Activated CD8-positive, alpha-beta T cell treated with anti-CD3 and anti-CD28 coated beads, Interleukin-2, amount 10 ng/mL, durations not matched to agents 7 days and 5 days (primary cell): ENCODE measurements at places on chromosomes 4 and X.

DNA sequence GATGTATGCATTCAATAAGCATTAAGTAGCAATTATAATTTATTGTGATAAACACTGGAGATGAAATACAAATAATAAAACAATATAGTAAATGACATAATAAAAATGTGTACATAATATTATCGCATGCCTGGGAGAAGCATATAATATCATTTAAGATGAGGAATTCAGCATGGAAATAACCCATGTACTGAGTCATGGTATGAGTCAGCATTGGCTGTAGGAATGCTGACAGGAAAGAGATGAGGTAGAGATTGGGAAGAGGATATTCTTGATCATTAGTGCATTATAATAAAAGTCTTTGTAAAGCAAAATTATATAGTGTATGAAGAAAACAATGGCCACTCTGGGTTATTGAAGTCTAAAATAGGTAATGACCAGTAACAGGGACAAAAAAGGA, 82.8 kb downstream of the MAGEB10 start:
- H3K36me3 ChIP-seq = no peaks in the 10 kb centered on the region
- no peaks in the 10 kb centered on the region for H3K27me3 ChIP-seq
- H3K4me3 ChIP-seq = no peak overlapping the region
- no peak for DNase-seq
- H3K4me1 ChIP-seq = no peaks in the 10 kb centered on the region

DNA sequence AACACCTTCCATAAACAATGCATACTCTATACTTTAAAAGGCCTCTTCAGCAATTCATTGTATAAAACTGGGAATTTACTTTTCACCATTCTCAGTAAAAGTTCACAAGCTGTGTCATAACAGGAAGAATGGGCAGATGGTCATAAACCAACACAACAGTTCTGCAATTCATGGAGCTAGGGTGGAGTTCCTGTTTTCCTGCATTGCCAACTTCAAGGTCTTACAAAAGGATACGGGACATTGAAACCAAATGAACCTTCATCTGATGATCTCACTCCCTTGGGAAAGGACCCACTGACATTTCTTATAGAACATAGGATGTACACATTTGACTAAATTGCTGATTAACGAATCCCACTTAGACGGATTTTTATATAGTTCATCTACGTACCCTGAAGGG, 4.1 kb downstream of the KDR start:
- DNase-seq = no peak
- H3K27me3 ChIP-seq = peaks cover 28% of the 10 kb centered on the region
- H3K4me1 ChIP-seq = peaks cover 5% of the 10 kb centered on the region
- no peak overlapping the region for H3K27ac ChIP-seq

DNA sequence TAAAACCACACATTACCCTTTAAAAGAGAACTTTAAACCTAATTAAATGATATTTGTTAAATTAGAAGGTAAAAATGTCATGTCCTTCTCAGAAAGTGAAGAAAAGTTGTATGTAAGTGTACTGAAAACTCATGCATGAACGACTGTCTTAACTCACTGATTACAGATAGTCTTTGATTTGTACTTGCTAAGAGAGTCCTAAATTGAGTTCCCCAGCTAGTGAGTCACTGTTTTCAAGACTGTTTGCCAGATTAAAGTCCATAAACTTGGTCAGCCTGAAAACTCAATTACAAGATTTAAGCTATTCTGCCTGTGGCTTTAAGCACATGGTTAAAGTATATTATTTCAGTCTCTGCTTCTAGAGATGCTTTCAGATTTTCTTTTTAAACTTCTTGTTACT, 124.9 kb upstream of the ZCCHC13 start:
- H3K4me3 ChIP-seq = no peak overlapping the region
- no peaks in the 10 kb centered on the region for H3K4me1 ChIP-seq
- no peak overlapping the region for H3K27ac ChIP-seq

DNA sequence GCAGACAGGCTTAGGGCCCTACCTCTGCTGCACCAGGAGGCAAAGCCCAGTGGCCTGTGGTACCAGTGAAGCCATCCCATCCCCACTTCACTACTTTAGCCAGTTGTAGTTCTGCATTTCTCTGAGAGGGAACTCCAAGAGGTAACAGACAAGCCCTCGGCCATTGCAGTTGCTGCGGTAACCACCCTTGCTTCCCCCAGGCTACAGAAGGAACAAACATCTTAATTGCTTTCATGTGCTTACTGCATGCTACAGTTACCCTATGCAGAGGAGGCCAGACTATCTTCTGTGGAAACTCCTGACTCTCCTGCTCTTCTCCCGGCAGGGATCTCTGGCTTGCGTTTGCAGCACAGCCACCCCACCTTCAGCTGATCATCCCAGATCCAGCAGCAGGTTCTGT, 67.8 kb downstream of the SPIN4 start:
- DNase-seq = no peak
- no peaks in the 10 kb centered on the region for H3K27me3 ChIP-seq
- H3K36me3 ChIP-seq = no peaks in the 10 kb centered on the region
- H3K4me3 ChIP-seq = no peak overlapping the region
- H3K27ac ChIP-seq = no peak overlapping the region

DNA sequence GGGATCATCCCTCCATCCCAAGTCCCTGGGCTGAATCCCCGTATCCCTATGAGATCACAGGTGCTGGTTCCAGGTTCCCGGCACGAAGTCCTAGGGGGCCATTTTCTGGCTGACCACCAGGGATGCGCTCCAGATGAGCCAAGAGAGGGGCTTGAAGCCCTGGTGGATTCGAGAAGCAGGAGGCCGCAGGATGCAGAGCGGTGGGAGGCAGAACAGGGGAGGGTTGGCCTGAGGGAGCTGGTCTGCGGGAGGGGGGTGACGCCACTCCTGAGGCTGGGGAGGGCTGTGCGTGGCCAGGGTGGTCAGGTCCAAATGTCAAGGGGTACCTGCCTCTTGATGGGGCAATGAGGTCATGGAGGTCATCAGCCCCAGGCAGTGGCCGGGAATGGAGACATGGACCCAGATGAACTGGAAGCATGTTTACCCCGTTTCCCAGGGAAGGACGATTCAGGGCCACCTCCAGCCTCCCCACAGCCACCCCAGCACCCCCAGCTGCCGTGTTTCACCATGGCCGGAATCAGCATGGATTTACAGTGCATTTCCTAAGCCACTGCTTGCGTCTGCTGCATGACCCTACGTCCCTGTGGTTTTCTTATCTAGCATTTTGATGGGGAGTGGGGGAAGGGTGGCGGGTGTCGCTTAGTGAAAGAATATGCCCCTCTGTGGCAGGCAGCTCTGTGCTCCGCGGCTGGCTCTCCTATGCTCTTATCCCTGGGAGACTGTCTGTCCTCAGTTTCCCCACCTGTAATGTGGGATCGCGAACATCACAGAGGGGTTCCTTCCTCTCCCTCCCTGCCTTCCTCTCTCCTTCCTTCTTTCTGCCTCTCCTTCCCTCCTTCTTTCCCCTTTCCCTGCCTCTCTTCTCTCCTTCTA, 17.0 kb upstream of the HTRA3 start:
- no peak overlapping the region for H3K27ac ChIP-seq
- DNase-seq = no peak
- no peak overlapping the region for H3K4me3 ChIP-seq
- H3K27me3 ChIP-seq = no peaks in the 10 kb centered on the region
- no peaks in the 10 kb centered on the region for H3K4me1 ChIP-seq
- H3K36me3 ChIP-seq = no peaks in the 10 kb centered on the region

DNA sequence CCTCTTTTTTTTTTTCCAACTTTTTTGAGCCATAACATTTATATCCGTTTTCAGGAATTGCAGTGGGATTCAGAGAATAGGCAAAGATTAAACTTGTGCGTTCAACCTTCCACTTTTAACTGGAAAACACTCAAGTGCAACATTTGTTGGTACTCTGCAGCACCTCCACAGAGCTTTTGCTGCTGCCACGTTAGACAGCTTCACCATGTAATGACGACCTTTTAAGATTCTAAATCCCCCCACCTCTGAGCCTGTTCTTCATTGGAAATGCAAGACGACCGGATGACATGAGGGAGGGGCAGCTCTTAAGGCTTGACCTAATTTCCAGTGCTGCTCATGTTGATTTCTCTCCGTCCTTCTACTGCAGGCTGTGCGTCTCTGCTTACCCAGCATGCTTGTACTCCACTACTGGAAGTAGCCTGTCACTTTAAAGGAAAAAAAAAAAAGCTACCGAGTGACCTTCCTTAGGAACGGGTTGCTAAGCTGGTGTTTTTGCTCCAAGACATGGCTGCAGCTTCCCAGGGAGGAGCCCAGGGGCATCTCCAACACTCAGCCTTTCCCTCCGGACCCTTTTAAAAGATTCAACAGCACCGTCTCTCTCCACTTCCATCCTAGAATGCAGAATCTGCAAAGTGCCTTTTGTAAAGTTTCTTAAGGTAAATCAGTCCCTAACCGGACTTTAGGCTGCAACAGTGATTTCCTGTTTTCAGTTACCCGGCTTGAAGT, at the start of gene CC2D2A:
CC2D2A (plus strand) TSS at position 481 of the 726 bp plus-strand sequence. CDS start 6,051 bp downstream, outside the sequence.
- H3K36me3 ChIP-seq = no peaks in the 10 kb centered on the region
- DNase-seq = no peak
- H3K4me3 ChIP-seq = no peak within 1 kb of the TSS
- no peak within 1 kb of the TSS for H3K27ac ChIP-seq
- peaks cover 4% of the 10 kb centered on the region for H3K27me3 ChIP-seq
- peaks cover 10% of the 10 kb centered on the region for H3K4me1 ChIP-seq

GRCh38 chr4:182192511-182193181, 50.6 kb upstream of the TENM3 start:
- no peaks in the 10 kb centered on the region for H3K27me3 ChIP-seq
- H3K4me3 ChIP-seq = no peak overlapping the region
- DNase-seq = no peak
- no peak overlapping the region for H3K27ac ChIP-seq

DNA sequence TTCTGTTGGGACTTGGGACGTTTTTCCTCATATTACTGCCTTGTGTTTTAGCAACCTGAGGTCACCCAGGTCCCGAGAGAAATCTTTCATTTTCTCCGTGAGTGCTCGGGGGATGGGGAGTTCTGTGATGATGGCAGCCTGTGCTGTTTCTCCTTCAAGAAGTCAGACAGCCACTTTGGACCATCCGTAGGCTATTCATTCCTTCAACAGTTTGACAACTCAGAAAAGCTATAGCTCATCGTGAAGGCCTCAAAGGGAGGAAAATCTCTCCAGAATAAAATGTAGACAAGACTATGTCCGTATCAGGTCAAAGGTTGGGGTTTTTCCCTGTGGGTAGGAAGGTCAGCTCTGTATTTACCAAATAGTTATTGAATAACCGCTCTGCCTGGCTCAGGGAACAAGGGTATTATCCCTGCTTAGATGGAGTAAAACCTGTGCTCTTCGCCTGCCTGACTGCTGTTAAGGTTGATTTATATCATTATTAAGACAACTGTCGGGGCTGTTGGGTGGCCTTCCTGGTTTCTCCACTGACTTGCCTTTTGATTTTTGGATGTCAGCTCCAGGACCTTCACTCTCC, 36.6 kb downstream of the FAM114A1 start:
- DNase-seq = no peak
- H3K4me3 ChIP-seq = no peak overlapping the region
- no peak overlapping the region for H3K27ac ChIP-seq
- H3K36me3 ChIP-seq = no peaks in the 10 kb centered on the region

DNA sequence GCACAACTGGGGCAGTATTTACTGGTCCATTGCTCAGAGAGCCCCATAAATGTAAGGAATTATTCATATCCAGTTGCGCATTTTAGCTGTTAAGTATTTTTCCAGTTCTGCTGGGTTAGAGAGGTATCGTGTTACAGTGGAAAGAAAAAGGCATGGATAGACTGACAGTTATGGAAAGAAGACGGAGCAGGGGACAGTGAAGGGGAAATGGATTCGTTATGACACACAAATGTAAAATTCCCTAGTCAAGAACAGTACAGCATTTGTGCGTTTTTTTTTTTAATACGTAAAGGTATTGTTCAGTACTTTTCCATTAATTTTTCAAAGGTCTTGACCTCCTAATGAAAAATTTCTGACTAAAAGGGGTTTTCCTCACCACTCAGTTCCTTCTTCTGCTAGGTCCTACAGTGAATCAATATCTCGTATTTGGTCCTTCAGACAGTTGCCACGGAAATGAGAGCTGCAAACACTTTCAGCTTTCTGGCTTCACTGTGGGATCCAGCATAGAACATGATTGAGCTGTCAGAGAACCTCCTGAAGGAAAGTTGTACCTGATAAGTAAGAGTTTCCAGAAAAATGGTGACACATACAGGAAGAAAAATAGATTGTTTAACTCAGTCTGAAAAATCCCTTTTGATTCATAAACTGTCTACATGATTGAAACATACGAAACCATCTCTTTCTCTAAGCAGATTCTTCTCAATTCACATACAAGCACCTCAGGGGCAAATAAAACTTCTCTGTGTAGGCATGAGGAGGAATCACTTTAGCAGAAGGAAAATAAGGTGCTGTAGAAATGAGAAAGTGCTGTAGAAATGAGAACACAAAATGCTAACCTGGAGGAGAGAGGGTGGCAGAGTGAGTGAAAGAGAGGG, 21.8 kb upstream of the BBS12 start:
- no peak for DNase-seq
- peaks cover 14% of the 10 kb centered on the region for H3K4me1 ChIP-seq
- no peak overlapping the region for H3K27ac ChIP-seq
- H3K27me3 ChIP-seq = peaks cover 6% of the 10 kb centered on the region
- no peaks in the 10 kb centered on the region for H3K36me3 ChIP-seq

- H3K36me3 ChIP-seq = no peaks in the 10 kb centered on the region
- no peaks in the 10 kb centered on the region for H3K4me1 ChIP-seq
- H3K27ac ChIP-seq = no peak overlapping the region
- H3K4me3 ChIP-seq = no peak overlapping the region
- no peaks in the 10 kb centered on the region for H3K27me3 ChIP-seq
These were observed 30.7 kb downstream of the MID1IP1 start for GRCh38 chrX:38831949-38832348.

DNA sequence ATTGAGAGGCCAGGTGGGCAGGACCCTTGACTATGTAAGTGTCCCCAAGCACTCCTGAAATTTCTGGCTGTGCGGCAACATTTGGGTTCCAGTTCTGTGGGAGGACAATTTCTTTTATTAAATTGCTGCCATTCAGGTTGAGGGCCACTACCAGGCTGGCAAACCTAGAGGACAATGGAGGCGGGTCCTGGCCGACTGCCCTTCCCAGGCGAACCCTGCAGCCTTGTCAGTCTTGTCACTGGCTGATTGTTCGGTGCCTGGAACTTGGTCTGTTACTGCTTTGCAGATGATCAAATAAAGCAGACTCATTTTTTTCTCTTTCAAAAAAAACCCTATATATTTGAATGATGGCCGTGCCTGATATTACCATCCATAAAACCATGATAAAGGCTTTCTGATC, 6.6 kb upstream of the TMEM128 start:
- H3K27ac ChIP-seq = no peak overlapping the region
- H3K27me3 ChIP-seq = peaks cover 10% of the 10 kb centered on the region
- H3K4me1 ChIP-seq = peaks cover 3% of the 10 kb centered on the region
- no peak for DNase-seq
- H3K36me3 ChIP-seq = no peaks in the 10 kb centered on the region

DNA sequence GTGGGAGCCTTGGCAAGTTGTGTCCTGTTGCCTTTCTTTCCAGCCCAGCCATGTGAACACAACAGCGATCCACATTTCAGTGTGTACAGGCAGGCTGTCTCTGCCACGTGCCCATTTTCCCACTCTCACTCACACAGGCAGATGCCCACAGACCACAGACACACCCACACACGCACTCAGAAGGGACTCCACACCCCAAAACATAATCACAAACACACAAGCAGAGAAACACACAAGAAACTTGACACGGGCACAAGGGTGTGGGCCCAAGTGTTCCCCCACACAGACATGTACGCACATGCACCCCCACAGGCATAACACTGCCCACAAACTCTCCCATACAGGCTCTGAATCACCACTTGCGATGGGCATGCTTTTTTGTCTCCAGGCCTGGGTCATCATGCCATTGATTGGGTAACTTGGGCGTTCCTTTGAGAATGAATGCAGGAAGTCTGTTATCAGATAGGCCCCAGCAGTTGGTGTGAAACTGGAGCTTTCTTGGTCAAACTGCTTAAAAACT, 84.3 kb downstream of the NBDY start:
- H3K4me1 ChIP-seq = peaks cover 35% of the 10 kb centered on the region
- H3K27ac ChIP-seq = peak overlapping the region; percentile 98
- peak; percentile 59 for DNase-seq
- peak overlapping the region; percentile 75 for H3K4me3 ChIP-seq
- H3K36me3 ChIP-seq = peaks cover 14% of the 10 kb centered on the region
- H3K27me3 ChIP-seq = no peaks in the 10 kb centered on the region
